Endothelial cell of umbilical vein (primary cell): ENCODE measurements at places on chromosomes 16 and 17. TPM values are rescaled to one million over a fixed set of nuclear protein-coding genes. Genes with fewer than 3 reads are reported as not detected.

The VTN gene
- not detected in 2 replicates for total RNA-seq

The DYNLRB2 gene
- not detected in 2 replicates for total RNA-seq

The DPEP1 gene
- 0.44 and 0.60 TPM in 2 replicates for total RNA-seq

The TP53TG3F gene
- total RNA-seq: not detected in 2 replicates

The HOXB8 gene
- 1.7 and 2.0 TPM in 2 replicates for total RNA-seq

The RAMP2 gene
- total RNA-seq: 71.0 and 106 TPM in 2 replicates

The CACNA1H gene
- not detected in 2 replicates for total RNA-seq

The GCSH gene
- 31.1 and 33.1 TPM in 2 replicates for total RNA-seq

The FOXC2 gene
- total RNA-seq: 44.0 and 47.0 TPM in 2 replicates

The USP36 gene
- 46.6 and 49.8 TPM in 2 replicates for total RNA-seq

The NOD2 gene
- 0.58 TPM in 1 of 2 replicates, not detected in the other for total RNA-seq

The C17orf113 gene
- 0.18 and 0.20 TPM in 2 replicates for total RNA-seq

The RSAD1 gene
- total RNA-seq: 33.1 and 35.5 TPM in 2 replicates

The TMEM114 gene
- not detected in 2 replicates for total RNA-seq

The STUB1 gene
- total RNA-seq: 105 and 107 TPM in 2 replicates
